ENCODE measurements at places on chromosomes 6 and 20.

DNA sequence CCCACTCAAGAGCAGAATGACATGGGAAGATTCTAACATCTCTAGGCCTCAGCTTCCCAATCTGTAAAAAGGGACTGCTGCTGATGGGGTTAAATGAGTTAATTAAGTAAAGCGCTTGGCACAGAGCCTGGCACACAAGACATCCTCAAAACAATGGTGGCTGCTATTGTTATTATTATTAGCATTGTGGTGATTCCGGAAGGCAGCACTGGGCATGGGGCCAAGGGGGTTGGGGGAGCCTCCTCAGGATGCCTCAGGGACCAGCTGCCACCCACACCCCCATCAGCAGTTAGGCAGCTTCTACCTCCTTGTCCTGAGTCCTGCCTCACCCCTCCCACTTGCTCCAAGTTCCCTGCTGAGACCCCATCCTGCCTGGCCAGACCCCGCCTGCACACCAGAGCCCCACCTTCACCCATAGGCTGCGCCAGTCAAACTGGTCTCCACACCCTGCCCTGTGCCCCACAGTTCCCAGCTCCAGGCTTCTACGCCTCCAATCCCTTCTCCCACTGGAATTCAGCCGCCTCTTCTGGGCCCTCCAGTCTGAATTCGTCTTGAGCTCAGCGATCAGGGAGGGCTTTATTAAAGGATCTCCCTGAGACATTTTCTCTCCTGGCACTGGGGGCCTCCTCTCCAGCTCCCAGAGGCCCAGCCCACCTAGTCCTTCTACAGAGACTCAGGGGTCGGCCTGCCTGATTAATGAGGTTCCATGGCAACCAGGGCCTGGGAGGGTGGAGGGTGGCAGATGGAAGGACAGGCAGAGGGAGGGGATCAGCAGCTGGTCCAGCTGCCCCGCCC lies 1.5 kb downstream of the E2F1 start:
- DNase-seq: no peak

- DNase-seq: no peak
Measured at GRCh38 chr6:31272436-31272835, 544 bp upstream of the HLA-C start.

- DNase-seq: no peak
Measured at GRCh38 chr6:87705070-87705691, 3.1 kb upstream of the AKIRIN2 start.

- DNase-seq: no peak
Measured at GRCh38 chr20:36155991-36156390, 1.5 kb downstream of the EPB41L1 start.

GRCh38 chr6:152296648-152297376 lies 340.4 kb downstream of the SYNE1 start:
- no peak for DNase-seq

DNA sequence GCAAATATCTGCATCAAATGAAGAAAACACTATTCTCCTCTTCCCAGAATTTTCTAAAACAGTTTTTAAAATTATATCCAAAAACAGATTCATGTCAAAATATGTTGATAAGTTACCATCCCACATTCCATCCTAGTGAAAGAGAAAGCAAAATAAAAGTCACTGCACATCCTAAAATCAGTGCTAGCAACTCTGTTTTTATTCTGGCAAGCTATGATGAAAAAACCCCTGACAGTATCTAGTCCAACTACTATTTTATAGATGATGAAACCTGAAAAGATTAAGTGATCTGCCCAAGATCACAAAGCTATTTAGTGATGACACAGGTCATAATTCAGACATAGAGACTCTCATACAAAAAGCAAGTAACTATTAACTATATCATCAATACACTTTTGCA lies 190.3 kb upstream of the SHLD1 start:
- DNase-seq: no peak

GRCh38 chr6:7859591-7859990 lies 51.0 kb downstream of the TXNDC5 start:
- no peak for DNase-seq

DNA sequence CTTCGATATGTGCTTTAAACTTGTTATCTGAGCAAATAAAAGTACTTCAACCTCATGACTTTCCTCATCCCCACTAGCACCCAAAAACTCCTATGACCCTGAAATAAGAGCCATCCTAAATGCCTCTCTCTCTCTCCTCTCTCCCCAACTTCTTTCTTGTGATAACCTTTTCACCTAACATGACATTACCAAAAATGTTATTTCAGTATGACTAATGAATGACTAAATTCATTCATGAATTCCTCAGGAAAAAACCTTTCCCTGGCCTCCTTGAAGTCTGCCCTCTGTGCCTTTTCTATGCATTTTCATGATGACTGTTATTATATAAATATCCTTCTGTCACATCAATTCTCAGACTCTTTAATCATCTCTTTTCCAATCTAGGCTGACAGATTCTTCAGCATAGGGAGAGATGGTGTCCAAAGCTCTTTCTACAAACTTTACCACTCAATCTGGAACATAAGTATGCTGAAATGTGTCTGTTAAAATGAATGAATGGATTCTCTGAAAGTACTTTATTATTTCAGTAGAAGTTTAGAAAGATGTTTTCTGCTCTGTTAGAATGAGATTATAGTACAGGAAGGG lies 114.3 kb upstream of the GGTLC1 start:
- DNase-seq: no peak

DNA sequence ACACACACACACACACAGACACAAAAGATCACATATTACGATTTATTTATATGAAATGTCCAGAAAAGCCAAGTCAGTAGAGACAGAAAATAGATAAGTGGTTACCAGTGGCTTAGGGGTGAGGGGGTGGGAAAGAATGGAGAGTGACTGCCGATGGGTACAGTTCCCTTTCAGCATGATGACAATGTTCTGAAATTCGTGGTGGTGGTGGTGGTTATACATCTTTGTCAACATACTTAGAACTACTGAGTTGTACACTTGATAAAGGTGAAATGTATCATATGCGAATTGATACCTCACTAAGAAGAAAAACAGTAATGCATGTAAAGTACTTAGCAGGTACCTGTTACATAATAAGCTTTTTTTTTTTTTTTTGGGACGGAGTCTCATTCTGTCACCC lies 124.3 kb downstream of the SCAF8 start:
- DNase-seq: no peak

- no peak for DNase-seq
Measured at GRCh38 chr20:22862671-22863230, 172.4 kb upstream of the SSTR4 start.

- DNase-seq: no peak
Measured at GRCh38 chr20:46022411-46023147, 6.4 kb upstream of the SLC12A5 start.

DNA sequence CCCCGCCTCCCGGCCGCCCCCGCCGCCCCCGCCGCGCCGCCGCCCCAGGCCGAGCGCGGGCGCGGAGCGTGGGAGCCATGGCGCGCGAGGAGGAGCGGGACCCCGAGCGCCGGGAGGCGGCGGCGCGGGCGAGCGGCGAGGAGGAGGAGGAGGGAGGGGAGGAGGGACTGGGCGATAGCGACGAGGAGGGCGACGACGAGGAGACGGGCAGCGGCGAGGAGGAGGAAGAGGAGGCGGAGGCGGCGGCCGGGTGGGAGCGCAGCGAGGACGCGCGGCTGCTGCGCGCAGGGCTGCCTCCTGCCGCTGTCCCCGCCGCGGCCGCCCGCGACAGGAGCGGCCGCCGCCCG lies at the start of gene SLC24A3:
TSS of gene SLC24A3 (plus strand) at position 174 of the 347 bp plus-strand sequence.
- peak; percentile 48 for DNase-seq

- peak; percentile 79 for DNase-seq
Measured at GRCh38 chr6:163354761-163355425, 59.6 kb upstream of the QKI start.

DNA sequence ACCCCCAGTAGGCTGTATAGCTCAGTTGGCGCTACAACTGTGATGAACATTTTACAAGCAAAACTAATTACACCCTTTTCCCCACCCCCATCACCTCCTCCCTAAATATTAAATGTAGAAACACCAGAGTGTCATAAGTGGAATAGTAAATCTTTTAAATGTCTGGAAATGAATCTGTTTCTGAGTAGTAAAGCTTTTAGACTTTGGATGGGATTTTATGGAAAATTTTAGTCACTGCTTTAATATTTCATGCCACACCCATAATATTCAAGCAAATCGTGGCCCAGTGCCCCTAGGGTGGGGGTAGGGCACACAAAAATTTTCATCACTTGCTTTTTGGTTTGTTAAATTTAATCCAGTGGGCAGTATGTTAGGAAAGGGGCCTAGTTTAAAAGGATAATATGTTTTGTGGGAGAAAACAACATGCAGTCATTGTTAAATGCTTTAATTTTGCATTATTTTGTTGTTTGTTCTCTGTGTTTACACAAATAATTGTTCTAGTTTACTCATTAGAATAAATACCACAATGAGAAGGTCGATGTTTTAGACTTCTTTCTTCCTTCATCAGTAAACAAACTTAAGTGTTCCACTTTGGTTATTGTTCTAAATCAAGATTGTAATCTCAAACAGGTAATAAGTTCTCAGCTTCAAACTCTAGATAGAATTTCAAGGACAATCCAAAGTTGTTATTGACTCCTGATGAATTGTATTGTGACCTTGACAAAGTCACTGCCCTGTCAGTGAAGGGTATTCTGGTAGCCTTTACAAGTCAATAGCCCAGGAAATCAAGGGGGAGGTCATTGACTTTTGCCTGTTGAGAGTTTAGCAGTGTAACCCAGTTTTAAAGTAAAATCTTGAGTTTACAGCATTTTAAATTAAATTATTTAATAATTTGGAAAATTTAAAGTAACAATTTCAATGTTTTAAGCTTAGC lies 79.2 kb downstream of the CBFA2T2 start:
- peak; percentile 53 for DNase-seq

- peak; percentile 80 for DNase-seq
Measured at GRCh38 chr6:119348748-119349360, 707 bp downstream of the MAN1A1 start.

DNA sequence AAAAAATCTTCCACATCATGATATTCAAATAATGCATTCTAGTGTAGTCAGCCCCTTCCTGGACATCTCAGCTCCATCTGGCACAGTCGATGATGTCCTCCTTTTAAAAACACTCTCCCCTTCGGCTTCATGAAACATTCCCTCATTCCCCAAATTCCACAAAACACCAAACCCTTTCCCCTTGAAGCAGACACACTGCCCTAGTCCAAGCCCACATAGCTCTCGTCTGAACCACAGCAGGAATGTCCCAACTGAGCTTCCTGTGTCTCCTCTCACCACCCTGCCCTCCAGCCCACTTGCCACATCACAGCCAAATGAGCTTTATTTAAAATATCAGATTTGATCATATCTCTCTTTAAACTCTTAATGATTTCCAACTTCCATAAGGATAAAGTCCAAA lies 106.4 kb upstream of the CARMIL1 start:
- DNase-seq: no peak

DNA sequence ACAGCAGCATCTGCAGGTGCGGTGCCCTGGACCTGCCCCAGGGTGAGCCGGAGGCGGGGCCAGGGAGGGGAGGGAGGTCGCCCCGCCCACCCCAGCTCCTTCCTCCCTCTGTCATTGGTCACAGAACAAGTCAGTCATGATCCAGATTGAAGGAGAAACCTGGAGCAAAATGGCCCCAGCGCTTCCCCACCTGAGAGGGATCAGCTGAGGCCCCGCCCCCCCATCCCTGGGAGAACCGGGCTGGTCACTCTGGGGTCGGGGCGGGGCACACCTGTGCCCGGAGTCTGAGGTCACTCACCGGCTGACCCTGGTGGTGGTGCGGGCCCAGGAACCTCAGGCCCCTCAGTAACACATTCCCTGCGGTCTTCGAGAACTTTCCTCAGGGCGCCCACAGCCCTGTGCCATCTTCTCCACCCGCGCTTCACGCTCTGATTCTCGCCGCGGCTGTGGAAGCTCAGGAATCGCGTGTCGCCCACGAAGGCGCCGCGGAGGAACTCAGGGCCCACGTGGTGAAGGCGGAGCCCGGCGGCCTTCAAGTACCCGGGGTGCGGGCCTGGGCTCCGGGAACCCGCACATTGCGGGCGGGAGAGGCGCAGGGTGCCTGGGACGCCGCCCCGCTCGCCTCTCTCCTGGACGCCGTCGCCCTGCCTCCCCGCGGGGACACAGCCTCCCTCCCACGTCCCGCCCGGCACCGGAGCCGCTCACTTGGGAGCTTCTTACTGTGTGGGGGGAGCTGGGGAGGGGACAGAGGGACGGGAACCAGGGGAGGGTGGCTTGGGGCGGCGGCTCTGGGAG lies 36.4 kb upstream of the HLA-C start:
- no peak for DNase-seq

DNA sequence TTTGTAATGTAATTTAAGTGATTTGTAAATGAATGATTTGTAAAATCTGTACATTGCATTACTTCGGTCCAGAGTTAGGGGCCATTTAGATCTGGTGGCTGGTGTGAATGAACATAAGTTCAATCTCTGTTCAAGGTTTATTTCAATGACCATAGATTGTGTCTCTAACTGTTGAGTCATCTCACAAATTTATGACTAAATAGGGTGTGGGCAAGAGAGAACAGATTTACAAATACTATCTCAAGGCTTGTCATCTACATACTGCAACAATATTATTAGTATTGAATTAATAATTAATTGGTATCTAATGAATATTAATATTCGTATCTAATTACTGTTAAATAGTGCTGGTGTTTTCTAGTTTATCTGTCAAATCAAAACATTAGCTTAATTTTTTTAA lies 115.3 kb upstream of the EDN1 start:
- no peak for DNase-seq

GRCh38 chr20:63241272-63241671 lies 5.6 kb downstream of the BIRC7 start:
- DNase-seq: no peak
